ENCODE measurements at places on chromosomes 7 and 10. TPM values are rescaled to one million over a fixed set of nuclear protein-coding genes. Genes with fewer than 3 reads are reported as not detected.

CALML3 gene
- total RNA-seq, result not detected

HMX2 gene
- not detected for total RNA-seq

NKX2-3 gene
- not detected for total RNA-seq

DENND11 gene
- total RNA-seq, result 35.1 TPM

Measured in activated CD4-positive, alpha-beta T cell treated with anti-CD3 and anti-CD28 coated beads, Interleukin-2, amount 10 ng/mL, durations not matched to agents 24 days and 14 days (primary cell).